ENCODE measurements at places on chromosomes 3 and 15.

DNA sequence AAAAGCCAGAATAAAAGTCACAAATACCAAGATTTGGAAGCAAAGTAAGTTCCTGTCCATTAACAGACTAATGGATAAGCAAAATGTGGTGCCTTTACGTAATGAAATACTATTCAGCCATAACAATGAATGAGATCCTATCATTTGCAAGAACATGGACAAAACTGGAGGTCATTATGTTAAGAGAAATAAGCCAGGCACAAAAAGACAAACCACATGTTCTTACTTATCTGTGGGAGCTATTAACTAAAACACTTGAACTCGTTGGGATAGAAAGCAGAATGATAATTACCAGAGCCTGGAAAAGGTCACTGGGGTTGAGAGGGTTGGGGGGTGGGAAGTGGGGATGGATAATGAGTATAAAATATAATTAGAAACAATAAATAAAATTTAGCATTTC is 1015.9 kb downstream of the OTOL1 start:
- no peak for DNase-seq

DNA sequence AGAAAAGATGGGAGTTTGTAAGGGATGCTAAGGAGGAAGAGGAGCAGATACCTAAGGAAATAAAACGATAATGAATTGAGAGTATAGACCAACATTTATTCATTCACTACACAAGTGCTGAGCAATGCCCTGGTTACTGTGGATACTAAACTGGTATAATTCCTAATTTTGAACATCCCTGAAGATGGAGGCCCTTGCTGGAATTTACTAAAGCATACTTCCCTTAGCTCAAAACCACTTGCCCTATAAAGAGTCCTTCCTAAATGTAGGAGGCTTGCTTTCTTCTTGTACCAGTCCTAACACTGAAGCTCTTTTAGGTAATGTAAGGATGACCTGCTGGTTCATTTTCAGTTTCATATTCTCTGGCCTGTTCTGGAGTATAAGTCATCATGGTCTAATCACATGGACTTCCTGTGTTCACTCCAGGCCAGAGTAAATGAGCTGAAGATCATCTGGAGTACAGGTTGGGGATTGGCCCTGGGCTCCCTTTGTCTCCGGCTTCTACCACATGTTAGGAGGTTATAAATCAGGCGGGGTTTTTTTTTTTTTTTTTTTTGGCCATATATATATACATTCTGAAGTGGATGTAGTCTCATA is 40.1 kb upstream of the MTMR10 start:
- no peak for DNase-seq

DNA sequence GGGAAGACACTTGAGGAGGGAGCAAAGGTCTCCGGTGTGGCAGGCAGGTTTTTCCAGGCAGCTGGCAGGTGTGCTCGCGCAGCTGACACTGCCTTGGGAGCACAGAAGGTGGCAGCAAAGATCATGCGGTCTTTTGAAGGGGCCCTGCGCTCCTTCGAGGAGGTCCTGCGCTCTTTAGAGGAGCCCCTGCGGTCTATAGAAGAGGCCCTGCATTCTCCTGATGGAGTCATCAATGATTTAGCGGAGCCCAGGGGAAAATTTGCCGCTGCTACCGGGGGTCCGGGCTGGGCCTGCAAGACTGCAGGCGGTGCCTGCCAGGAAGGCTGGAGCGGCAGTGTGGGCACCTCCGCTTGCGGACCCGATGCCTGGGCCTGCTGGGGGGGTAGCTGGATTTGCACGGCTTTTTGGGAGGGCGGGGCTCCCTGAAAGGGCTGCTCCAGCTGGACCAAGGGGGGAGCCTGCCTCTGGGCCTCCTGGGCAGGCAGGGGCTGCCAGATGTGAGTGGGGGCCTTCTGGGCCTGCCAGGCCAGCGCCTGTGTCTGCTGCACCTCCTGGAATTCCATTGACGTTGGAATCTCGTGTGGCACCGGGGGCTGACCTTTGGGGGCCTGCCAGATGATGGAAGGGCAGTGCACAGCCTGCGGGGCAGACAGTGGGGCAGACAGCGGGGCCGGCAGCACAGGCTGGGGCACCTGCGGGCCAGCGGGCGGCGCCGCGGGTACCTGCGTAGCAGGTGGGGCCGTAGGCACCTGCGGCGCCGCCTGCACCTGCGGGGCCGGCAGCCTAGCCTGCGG is 2.1 kb downstream of the MAGEL2 start:
- DNase-seq = no peak

- no peak for DNase-seq
Observed at GRCh38 chr3:139127101-139127500, 82.4 kb upstream of the PRR23C start.

- no peak for DNase-seq
Observed at GRCh38 chr3:171357721-171358120, 102.5 kb downstream of the TNIK start.

- DNase-seq = no peak
Observed at GRCh38 chr3:142894493-142894892, 5.6 kb upstream of the PCOLCE2 start.

DNA sequence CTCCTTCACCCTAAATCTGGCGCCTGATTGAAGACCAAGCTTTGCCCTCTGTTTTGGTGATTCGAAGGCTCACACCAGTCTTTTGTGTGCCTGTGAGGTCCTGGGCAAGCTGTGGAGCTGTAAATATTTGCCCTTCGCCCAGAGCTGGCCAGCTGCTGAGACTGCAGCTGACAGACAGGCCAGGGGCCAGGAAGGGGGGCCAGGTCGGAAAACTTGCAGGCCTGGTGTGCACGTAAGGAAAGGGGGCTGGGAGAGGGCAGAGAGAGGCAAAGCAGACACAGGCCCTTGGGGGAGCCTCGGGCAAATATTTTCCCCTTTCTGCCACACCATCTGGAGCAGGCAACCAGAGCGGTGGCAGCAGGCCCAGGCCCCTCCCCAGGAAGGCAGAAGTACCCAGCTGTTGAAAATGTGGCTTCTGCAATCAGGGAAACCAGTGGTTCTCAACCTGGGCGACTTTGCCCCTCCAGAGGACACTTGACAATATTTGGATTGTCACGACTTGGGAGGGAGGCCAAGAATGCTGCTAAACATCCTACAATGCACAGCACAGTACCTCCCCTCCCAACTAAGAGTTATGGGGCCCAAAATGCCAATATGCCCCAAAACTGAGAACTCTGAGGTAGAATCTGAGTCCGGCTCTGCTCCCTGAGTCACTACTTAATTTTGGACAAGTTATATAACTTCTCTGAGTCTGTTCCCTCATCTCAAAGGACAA is 2.5 kb downstream of the PDZRN3 start:
- peak; percentile 52 for DNase-seq
